ENCODE measurements at places on chromosomes 3 and 15.

GRCh38 chr15:63089260-63090043 lies 32.2 kb upstream of the LACTB start:
- peak; percentile 96 for DNase-seq

DNA sequence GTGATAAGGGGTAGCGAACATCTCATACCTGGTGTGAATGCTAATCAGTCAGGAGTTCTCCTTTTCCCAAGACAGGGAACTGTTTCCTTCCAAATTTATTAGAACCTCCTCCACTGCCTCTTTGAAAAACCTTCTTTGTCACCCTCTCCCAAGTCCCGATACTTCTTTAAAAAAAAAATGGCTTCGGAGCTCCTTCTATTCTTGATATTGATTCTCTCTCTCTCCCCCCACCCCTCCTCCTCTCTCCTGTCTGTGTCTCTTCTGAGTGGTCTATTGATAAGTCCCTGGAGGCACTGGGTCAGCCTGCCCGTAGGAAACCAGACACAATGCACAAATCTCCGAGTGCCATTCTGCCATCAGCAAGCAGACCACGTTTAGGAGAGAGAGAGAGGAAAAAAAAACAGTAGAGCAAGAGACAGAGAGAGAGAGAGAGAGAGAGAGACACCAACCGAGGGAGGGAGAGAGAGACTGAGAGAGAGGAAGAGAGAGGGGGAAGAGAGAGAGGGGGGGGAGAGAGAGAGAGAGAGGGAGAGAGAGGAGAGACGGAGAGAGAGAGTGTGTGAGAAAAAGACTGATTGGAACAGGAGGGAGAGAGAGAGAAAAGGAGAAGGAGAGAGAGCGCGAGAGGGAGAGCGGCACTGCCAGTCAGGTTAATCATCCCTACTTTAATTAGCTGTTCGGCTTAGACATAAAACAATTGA lies 160.9 kb downstream of the TIGIT start:
- DNase-seq: peak; percentile 37

DNA sequence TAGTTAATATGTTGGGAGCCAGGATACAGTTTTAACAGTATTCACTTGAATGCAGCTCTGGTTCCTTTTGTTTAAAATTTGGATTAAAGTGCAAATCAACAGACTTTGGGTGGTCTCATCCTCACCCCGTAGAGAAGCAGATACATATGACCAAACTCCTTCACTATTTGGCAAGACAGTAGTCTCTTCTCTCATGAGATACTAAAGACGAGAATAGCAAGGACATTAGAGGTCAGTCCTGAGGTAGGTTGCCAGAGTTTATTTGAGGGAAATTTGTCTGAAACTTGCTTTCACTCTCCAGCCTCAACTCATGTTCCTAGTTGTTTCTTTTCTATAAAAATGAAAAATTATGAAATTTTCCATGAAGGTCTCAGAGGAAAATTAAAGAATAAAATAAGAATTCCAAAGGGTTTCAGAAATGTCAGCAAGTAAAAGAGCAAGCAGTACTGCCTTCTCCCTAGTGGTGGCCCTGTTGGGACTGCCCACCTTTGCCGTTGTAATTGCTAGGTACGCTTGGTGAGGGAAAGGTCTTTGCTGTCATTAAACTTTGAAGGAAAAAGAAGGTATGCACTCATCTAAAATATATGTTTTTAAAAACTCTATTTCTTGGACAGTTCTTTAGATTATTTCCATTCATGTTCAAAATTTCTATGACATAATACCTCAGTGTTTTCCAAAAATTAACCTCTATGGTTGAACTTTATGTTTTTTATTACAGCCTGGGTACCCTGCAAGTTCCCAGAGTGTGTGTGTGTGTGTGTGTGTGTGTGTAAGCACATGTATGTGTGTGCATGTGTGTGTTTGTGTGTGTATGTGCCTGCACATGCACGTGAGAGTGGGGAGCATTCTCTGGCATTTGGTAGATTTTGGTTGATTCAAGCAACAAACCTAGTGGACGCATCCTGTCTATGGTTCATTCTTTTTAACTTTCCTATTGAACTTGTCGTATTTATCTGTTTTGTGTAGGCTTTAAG lies 111.4 kb downstream of the CMSS1 start:
- no peak for DNase-seq

GRCh38 chr3:179172546-179172945 lies 24.4 kb downstream of the PIK3CA start:
- DNase-seq: no peak

DNA sequence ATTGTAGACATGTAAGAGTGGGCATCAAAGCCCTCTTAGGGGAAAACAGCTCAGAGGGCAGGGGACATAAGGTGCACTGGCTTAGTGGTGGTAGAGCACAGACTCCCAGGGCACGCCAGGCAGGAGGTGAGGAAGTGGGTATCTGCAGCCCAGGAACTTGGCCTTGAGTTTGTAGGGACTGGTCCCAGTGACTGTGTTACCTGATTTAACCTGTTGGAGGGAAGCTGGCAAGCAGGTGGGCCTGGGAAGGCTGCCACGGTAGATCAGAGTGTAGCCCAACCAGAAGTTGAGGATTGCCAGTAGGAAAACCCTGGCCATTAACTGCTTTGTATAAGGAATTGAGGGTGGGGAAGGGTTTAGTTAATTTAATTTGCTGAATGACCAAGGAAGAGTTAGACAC lies 417.5 kb upstream of the C2CD4B start:
- no peak for DNase-seq

- DNase-seq: peak; percentile 35
Measured at GRCh38 chr3:106232956-106233355, 364.1 kb upstream of the CBLB start.

GRCh38 chr3:50192124-50192523 lies 714 bp downstream of the GNAT1 start:
- DNase-seq: no peak

GRCh38 chr3:33287672-33288282 lies 10.5 kb downstream of the FBXL2 start:
- no peak for DNase-seq

DNA sequence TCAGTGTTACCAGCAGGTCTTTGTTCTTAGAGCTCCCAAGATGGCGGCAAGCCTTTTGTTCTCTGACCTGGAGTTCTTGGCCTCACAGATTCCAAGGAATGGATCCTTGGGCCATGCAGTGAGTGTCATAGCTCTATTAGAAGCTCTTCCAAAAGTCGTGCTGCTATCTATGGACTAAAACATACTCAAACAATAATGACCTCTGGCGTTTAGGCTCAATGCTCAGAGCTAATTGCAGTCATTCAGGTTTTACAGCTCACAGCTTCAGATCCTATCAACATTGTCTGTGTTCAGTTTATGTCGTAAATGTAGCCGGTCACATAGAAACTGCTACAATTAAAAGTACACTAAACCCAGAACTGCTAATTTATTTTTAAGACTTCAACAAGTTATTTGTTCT lies 22.2 kb downstream of the CCRL2 start:
- DNase-seq: no peak

DNA sequence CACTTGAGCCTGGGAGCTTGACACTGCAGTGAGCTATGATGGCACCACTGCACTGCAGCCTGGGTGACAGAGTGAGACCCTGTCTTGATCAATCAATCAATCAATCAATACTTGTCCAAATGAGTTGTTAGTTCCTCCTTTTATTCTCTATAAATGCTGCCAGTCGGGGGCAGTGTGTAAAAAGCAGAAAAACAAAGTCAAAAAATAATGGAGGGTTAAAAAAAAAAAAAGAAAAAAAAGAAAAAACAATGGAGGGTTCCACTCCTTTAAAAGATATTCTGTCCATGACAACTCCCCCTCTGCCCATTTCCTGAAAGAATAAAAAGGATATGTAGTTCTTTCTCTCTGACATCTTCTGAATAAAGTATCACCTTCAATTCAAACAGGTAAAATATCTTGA lies 1068.6 kb downstream of the FHIT start:
- no peak for DNase-seq

DNA sequence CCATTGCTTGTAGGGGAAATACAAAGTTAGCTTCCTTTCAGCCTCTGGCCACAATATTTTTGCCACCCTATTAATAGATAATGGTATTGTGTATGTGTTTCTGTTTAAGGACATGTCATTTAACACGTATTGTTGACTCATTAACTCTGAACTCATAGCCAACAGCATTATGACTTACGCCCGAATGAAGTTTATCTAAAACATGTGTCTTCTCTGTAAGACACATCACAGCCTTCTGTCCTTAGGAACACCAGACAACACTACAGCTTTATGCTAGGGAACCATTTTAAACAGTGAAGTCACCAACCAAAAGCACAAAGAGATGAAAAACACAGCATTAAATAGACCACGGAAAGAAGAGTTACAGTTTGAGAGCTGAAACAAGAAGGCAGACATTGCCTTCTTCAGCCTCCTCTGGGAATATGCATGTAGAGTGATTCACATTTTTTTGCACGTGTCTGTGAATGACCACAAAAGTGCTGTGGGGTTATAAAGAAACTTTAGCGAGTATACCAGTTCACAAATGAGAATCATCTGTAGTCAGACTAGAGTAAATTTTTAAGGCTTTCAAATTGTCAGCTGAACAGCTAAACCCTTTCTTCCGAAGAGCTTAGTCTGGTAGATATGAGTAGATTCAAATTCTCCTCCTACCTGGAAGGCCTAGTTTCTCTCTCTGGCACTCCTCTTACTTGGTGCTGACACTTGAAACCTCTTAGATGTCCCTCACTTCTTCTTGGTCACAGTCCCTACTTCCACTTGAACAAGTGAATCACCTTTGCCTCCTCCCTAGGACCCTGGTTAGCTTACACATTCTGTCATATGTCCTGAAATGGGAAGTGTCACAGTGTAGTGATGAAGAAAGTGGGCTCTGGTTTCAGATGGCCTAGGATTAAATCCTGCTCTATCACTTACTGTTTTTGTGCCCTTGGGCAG lies 32.2 kb downstream of the MCTP2 start:
- DNase-seq: peak; percentile 77

Data from GM23248 (cell line).